Type B pancreatic cell (in vitro differentiated cells): ENCODE measurements at places on chromosomes 7 and 10. TPM values are rescaled to one million over a fixed set of nuclear protein-coding genes. Genes with fewer than 3 reads are reported as not detected.

GRCh38 chr10:95513941-95514392, 47.2 kb downstream of the SORBS1 start:
- no peak overlapping the region for H3K4me3 ChIP-seq
- no peaks in the 10 kb centered on the region for H3K36me3 ChIP-seq
- H3K4me1 ChIP-seq, result peaks cover 4% of the 10 kb centered on the region
- no peak overlapping the region for H3K27ac ChIP-seq

Gene GRB10
- total RNA-seq, result 18.8 and 42.3 TPM in 2 replicates

- H3K4me3 ChIP-seq, result peak overlapping the region; percentile 44
- peak overlapping the region; percentile 85 for H3K27ac ChIP-seq
- no peaks in the 10 kb centered on the region for H3K27me3 ChIP-seq
- no peaks in the 10 kb centered on the region for H3K36me3 ChIP-seq
Observed at GRCh38 chr10:34538281-34538829, 276.7 kb downstream of the PARD3 start.

- peaks cover 3% of the 10 kb centered on the region for H3K4me1 ChIP-seq
- peaks cover 47% of the 10 kb centered on the region for H3K27me3 ChIP-seq
- H3K4me3 ChIP-seq, result no peak overlapping the region
Observed at GRCh38 chr10:120318862-120319261, 138.2 kb upstream of the PLPP4 start.

- no peak overlapping the region for H3K27ac ChIP-seq
- no peaks in the 10 kb centered on the region for H3K36me3 ChIP-seq
- DNase-seq, result no peak
- peaks cover 6% of the 10 kb centered on the region for H3K4me1 ChIP-seq
- no peak overlapping the region for H3K4me3 ChIP-seq
- no peaks in the 10 kb centered on the region for H3K27me3 ChIP-seq
Observed at GRCh38 chr10:32167450-32167849, 111.2 kb upstream of the KIF5B start.

DNA sequence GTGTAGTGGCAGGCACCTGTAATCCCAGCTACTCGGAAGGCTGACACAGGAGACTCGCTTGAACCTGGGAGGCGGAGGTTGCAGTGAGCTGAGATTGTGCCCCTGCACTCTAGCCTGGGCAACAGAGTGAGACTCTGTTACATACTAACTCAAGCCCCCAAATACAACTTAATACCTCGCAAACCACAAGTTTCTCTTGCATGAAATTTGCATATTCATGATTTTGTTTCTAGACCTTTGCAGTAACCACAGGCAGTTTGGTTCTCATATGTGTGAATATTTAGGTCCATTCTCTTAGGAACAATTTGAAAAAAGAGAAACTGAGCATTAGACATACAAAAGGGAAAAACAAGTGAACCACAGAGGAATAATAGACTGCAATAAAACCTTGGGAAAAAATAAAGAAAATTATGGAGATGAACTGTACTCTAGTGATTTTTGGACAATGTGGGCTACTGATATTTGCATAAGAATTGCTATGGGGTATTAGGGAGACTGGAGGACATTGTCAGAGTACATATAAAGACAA, 77.0 kb downstream of the ZNF277 start:
- no peak overlapping the region for H3K27ac ChIP-seq
- peaks cover 32% of the 10 kb centered on the region for H3K4me1 ChIP-seq
- H3K36me3 ChIP-seq, result peaks cover 4% of the 10 kb centered on the region
- DNase-seq, result no peak

DNA sequence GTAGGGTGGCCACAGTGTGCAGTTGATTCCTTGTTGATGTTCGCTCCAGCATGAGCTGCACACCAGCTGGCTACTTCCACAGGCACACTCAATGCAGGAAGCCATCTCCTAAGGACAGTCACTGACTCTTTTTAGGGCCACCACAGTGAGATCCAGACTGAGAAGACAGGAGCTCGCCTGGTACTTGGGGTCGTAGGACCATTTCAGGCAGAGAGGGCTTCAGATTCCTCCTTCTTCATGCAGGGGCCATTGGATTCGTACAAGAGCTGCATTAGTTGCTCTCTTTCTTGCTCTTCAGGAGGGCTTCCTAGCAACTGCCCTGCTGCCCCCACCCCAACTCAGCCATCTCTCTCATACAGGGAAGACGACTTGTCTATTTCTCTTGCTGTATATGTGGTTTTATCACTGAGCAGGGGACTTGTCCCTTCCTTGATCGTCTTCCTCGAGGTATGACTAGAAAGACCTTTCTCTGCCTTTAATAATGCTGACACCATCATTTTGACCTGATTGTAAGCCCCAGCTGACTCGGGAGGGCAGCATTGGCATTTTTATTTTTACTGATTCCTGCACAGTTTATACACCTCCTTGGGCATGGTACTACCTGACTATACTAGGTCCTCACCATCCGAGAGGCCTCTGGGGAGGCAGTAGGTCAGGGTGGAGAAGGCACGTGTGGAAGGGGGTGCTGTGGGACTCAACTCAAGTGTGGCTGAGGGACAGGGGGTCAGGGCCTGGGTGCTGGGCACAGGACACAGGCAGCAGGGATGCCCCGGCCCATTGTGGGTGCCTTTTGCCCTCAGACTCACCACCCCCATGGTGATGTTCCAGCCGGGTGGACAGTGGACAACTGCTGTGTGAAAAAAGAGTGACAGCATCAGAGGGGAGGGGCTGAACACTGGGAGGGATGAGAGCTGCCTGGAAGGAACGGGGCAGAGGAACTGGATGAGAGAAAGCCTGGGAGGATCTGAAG, 136.7 kb upstream of the ZNF746 start:
- H3K27me3 ChIP-seq, result peaks cover 14% of the 10 kb centered on the region
- H3K4me3 ChIP-seq, result no peak overlapping the region
- H3K36me3 ChIP-seq, result no peaks in the 10 kb centered on the region
- no peak for DNase-seq
- no peaks in the 10 kb centered on the region for H3K4me1 ChIP-seq

Gene OR9A2
- not detected in 2 replicates for total RNA-seq

Gene GTF2IRD2
- total RNA-seq, result 18.6 and 20.6 TPM in 2 replicates

Gene ASAH2
- 5.1 and 5.4 TPM in 2 replicates for total RNA-seq

GRCh38 chr7:29457141-29457561, 106.5 kb upstream of the PRR15 start:
- H3K27me3 ChIP-seq, result no peaks in the 10 kb centered on the region
- DNase-seq, result no peak
- no peak overlapping the region for H3K4me3 ChIP-seq

GRCh38 chr7:142567201-142568075, 181.8 kb upstream of the PRSS1 start:
- H3K27ac ChIP-seq, result no peak overlapping the region
- H3K27me3 ChIP-seq, result peaks cover 7% of the 10 kb centered on the region
- H3K4me3 ChIP-seq, result no peak overlapping the region
- DNase-seq, result no peak

GRCh38 chr7:121195874-121196273, 132.9 kb upstream of the WNT16 start:
- DNase-seq, result no peak
- H3K4me1 ChIP-seq, result peaks cover 10% of the 10 kb centered on the region
- H3K27ac ChIP-seq, result no peak overlapping the region
- H3K36me3 ChIP-seq, result no peaks in the 10 kb centered on the region

DNA sequence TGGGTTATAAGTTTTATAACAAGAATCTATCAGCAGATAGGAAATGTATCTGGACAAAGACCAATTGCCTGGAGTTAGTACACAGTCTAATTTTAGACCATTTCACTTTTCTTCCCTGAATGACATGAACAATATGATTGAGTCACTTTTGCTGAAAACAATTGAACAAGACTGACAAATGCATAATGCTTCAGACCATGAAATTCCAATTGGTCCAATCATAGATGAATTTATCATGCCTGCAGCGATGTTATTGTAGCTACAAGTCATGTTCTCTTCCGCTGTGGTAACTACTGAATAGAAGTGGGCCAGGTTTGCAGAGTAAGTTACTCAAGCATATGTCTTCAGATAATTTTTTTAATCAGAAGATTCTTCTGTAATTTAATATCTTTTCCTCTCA, 73.4 kb downstream of the VSTM2A start:
- H3K27me3 ChIP-seq, result no peaks in the 10 kb centered on the region
- DNase-seq, result no peak
- H3K4me3 ChIP-seq, result no peak overlapping the region
- H3K27ac ChIP-seq, result no peak overlapping the region

Gene GIMAP5
- total RNA-seq, result not detected in 2 replicates

Gene PKD2L1
- total RNA-seq, result 0.26 TPM in 1 of 2 replicates, not detected in the other

DNA sequence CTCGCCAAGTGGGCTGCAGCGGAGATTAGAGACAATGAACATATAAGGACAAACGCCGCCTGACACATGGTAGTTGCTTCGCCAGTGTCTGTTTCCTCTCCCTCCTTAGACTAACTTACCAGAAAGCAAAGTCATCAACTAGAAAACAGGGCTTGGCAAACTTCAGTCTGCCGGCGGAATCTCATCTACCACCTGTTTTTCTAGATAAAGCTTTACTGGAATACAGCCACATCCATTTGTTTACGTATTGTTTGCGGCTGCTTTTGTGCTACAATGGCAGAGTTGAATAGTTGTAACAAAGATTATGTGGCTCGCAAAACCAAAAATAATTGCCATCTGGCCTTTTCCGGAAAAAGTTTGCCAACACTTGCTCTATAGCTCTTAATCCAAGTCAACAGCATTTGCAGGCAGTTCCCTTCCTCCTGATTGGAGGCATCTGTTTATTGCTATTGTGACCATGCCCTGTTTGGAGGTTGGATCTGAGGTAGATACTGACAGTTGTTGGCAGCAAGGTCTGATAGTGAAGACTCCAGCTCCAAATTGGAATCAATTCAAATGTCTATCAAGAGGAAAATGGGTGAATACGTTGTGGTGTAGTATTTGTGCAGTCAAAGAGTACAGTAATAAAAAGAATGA, 260.6 kb downstream of the POU6F2 start:
- H3K36me3 ChIP-seq, result no peaks in the 10 kb centered on the region
- no peaks in the 10 kb centered on the region for H3K4me1 ChIP-seq
- H3K27ac ChIP-seq, result no peak overlapping the region
- H3K4me3 ChIP-seq, result no peak overlapping the region

DNA sequence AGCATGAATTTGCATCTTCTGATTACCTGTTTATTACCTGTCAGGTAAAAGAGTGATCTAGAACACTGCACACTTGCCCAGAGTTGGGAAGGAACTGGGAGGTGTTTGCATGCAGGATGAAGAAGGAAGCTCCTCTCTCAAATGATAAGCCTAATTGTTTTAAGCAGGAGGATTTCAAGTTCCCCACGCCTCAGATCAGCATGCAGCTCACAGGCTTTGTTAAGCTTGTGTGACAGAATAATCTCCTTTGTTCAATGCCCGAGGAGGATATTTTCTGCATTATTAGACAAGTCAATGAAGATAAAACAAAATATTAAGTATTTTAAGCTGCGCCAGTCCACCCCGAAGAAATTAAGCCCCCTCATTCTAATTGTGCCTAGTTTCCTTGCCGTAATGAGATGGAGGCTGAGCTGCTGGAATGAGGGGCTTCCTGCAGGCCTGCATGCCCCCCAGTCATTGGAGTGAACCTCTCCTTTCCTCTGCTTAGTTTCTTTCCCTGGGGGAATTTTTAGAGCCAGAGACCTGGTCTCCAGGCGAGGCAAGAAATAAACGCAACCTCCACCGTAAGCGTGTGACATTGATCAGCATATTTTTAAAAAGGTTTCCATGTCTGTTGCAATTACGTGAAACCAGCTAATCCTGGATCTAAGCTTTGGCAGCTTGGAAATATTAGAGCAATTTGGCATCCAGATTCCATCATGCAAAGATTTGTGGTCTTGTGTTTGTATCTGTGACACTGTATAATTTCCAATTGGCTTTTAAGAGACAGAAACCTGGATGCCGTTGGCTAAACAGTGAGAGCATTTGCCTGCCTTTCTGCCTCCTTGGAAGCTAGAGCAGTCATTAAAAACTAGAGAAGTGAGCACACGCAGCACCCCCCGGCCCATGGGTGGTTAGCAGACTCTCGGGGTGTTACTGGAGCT, 376.0 kb downstream of the GALNT17 start:
- no peak for DNase-seq
- H3K27ac ChIP-seq, result no peak overlapping the region
- peaks cover 12% of the 10 kb centered on the region for H3K4me1 ChIP-seq
- no peaks in the 10 kb centered on the region for H3K36me3 ChIP-seq

Gene STEAP1
- 2.9 and 3.4 TPM in 2 replicates for total RNA-seq

Gene TOMM7
- 222 and 327 TPM in 2 replicates for total RNA-seq

- H3K27ac ChIP-seq, result no peak overlapping the region
- no peak for DNase-seq
- H3K36me3 ChIP-seq, result no peaks in the 10 kb centered on the region
- H3K4me3 ChIP-seq, result no peak overlapping the region
- H3K27me3 ChIP-seq, result no peaks in the 10 kb centered on the region
Observed at GRCh38 chr7:132181371-132181770, 394.9 kb downstream of the PLXNA4 start.

GRCh38 chr10:17051851-17052250, 77.8 kb downstream of the CUBN start:
- H3K27me3 ChIP-seq, result no peaks in the 10 kb centered on the region
- DNase-seq, result no peak
- H3K4me3 ChIP-seq, result no peak overlapping the region
- peaks cover 4% of the 10 kb centered on the region for H3K36me3 ChIP-seq
- no peak overlapping the region for H3K27ac ChIP-seq
- no peaks in the 10 kb centered on the region for H3K4me1 ChIP-seq

DNA sequence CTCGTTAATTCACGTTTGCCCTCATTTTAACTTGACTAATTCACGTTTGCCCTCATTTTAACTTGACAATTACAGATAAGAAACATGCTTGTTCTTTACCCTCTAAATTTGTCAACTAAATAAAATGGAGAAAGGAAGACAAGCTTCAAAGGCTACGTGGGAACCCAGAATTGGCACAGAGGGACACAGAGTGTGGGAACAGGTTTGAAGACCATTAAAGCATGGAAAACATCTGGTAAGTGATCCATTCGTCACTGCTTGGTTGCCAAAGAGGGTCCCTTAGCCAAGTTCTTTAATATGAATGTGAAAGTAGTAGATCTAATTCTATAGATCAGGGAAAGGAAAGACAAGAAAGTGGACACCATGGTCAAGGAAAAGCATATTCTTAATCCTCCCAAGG, 57.2 kb downstream of the ITIH5 start:
- no peak overlapping the region for H3K4me3 ChIP-seq
- H3K4me1 ChIP-seq, result peaks cover 14% of the 10 kb centered on the region
- no peak for DNase-seq
- H3K27me3 ChIP-seq, result no peaks in the 10 kb centered on the region

Gene HOXA4
- total RNA-seq, result 28.5 and 37.6 TPM in 2 replicates

Gene OR2A7
- total RNA-seq, result 4.2 and 13.7 TPM in 2 replicates

Gene ASB10
- total RNA-seq, result not detected in 2 replicates

DNA sequence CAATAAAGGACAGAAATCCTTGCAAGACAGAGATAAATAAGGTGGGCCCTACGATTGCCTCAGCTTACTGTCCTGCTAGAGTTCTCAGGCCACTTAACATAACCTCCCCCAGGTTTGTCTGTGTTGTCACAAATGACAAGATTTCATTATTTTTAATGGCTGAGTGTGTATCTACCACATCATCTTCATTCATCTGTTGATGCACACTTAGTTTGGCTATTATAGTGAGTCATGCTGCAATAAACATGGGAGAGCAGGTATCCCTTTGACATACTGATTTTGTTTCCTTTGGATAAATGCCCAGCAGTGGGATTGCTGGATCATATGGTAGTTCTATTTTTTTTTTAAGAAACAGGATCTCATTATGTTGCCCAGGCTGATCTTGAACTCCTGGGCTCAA, 60.6 kb downstream of the PRTFDC1 start:
- no peaks in the 10 kb centered on the region for H3K36me3 ChIP-seq
- H3K4me1 ChIP-seq, result peaks cover 4% of the 10 kb centered on the region
- no peak overlapping the region for H3K4me3 ChIP-seq
- no peak for DNase-seq

GRCh38 chr10:103911021-103911459, 6.9 kb downstream of the STN1 start:
- no peak for DNase-seq
- peaks cover 30% of the 10 kb centered on the region for H3K36me3 ChIP-seq
- peaks cover 36% of the 10 kb centered on the region for H3K4me1 ChIP-seq
- peak overlapping the region; percentile 28 for H3K4me3 ChIP-seq
- no peaks in the 10 kb centered on the region for H3K27me3 ChIP-seq

Gene GRM8
- 3.4 and 8.1 TPM in 2 replicates for total RNA-seq

Gene CHAT
- 0.34 and 0.62 TPM in 2 replicates for total RNA-seq

Gene PLXNA4
- total RNA-seq, result 1.6 and 13.6 TPM in 2 replicates

Gene GJD4
- 0.17 TPM in 1 of 2 replicates, not detected in the other for total RNA-seq
